ENCODE measurements at places on chromosomes 3 and 15.

GRCh38 chr15:65641768-65642475 is 20.2 kb downstream of the SLC24A1 start:
- DNase-seq = no peak

DNA sequence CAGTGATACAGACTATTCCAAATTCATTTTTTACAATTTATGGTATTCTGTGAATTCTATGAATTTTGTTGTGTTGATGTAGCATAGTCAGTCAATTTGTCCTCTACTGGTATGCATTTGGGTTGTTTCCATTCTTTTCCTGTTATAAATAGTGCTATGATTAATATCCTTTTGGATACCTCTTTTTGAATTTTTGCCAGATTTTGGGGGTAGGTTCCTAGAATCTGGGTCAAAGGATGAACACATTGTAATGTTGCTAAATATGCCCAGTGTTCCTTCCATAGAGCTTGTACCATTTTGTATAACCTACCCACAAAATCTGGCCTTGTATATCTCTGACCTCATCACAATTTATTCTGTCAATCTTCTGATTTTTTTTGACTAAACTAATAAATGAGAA is 44.4 kb upstream of the C3orf38 start:
- DNase-seq = no peak

DNA sequence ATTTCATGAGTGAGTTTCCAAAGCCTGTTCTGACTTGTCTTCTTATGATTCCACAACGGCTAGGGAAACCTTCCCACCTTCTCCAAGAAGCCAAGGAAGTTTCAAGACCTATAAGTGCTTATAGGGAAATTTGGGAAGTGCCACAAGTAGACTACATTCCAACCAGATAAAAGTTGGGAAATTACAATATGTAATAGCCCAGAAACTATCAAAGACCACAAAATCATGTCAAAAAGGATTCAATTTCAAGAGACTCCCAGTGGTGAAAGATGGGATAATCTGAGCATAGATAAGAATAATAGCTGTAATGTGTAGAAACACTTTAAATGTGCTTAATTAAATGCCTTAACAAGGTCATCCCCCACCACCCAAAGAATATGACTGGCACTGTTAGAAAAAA is 169.2 kb upstream of the SLC2A2 start:
- DNase-seq = no peak

DNA sequence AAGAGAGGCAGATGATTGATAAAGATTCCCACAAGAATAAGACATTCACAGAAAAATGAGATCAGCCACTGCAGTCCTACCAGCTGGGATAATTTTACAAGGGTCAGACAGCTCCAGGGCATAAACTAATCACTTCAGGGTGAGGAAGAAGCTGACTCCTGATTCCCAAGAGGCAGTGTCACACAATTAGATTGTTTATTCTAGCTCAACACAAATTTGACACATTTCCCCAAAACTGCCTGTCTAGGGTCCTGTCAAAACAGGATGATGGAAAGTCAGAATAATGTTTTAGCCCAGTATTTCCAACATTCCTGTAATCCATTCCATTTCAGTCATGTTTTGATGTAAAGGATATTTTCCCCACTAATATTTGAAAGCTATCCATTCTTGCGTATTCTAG is 110.8 kb downstream of the TNIK start:
- DNase-seq = no peak

DNA sequence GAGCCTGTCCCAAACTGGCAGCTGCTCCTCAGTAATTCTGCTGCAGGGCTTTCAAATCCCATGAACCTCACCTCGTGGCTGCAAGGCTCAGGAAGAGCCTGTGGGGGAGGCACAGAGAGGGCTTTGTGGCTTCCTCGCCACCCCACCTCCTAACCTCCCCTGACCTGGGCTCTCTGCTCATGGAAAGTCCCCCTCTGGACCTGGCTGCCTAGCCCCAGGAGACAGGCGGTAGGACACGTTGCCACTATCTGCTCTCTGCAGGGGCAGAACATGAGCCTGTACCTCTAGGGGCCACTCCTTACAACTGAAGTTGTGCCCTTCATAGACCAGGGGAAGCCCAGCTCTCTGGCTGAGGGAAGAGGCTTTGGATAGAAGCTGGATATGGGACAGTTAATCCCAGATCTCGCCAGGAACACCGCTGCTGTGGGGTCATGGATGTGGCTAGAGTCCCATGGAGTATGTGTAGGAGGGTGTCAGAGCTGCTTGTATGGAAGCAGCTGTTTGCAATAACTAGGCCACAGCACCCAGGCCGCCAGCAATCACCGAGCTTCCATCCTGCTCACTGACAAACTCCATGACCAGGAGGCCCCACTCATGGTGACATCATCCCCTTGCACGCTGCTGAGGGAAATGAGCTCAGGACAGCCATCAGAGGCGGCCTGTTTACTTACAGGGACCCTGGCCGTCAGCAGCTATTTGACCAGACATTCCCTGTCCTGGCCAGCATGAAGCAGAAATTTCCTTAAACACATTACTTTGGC is 34.0 kb upstream of the CILP start:
- DNase-seq = no peak

DNA sequence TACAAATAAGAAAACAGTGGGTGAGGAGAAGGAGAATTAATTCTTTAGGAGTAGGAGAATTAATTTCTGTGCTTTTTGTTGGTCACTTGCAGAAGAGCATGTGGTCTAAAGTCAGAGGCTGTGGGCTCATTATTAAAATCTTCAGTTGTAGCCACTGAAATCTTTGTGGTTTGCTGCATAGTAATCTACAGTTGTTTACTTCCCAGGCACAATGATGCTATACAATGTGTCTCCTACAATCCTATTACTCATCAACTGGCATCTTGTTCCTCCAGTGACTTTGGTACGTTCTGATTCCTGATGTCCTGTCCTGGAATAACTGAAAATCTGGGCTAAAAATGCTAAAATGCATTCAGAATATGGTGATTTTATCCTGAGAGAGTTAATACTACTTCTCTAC is 21.0 kb downstream of the IFT122 start:
- DNase-seq = no peak

GRCh38 chr15:73781038-73781925 is 28.1 kb upstream of the INSYN1 start:
- no peak for DNase-seq

- no peak for DNase-seq
Measured at GRCh38 chr15:78641102-78641748, at the start of gene CHRNB4. TSS of gene CHRNB4 (minus strand) at chr15:78641210. CDS start at chr15:78641133, 77 bp downstream.

DNA sequence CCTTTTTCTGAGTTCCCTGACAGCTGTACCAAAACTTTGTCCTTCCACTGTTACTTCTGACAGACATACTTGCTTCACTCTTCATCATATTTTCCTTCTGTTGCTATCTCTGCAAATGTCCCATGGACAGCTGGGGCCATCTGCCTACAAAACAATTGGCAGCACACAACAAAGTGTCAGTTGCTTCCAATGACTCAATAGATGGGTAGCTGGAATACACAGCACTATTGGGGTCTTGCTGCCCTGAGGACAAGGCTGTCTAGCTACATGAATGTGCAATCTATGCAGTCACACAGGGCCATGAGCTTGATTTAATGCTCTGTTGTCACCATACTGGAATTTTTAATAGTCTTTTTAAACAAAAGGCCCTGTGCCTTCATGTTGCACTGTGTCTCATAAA is 192.8 kb downstream of the DTWD1 start:
- no peak for DNase-seq

GRCh38 chr15:43370310-43370974 is 401 bp downstream of the ZSCAN29 start:
- peak; percentile 42 for DNase-seq

DNA sequence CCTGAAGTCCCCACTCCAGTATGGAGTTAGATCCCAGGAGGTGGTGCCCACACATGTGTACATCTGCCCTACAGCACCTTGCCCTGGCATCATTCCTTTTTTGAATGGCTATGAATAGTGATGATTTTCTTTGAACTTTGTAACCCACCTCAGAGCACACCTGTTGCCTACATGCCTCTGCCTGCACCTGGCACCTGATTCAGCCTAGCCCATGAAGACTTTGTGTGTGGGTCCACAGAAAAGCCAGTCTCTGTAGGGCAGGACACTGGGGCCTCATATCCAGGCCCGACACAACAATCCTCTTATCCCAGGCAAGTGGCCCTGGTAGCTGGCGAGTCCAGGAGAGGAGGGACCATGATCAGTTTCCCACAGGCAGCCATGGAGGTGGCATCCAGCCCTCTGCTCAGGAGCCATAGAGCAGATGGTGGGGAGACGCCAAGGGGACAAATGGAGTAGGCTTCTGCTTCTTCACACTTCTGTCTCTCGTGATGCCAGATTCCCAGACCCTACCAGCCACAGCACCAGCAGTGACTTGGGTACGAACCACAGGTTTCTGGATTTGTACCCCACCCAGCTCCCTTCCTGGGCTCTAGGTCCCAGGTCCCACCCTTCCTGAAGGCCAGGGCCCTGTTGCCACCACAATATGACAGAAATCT is 230.7 kb downstream of the UACA start:
- DNase-seq = no peak

DNA sequence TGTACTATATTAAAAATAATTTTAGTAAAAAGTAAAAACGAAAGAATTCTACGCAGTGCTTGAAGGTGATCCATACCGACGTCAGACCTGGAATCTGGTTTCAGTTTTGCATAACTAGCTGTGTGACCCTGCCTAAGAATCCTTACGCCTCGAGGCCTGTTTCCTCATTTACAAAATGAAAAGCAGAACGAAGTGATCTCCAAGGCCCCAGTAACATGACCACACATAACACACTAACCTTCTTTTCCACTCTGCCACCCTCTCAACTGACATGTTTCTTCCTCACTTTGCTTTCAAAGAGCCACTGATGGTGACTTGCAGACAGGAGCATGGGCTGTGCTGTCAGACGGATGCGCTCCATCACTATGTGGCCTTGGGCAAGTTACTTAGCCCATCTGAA is 4.8 kb downstream of the MESD start:
- DNase-seq = no peak

DNA sequence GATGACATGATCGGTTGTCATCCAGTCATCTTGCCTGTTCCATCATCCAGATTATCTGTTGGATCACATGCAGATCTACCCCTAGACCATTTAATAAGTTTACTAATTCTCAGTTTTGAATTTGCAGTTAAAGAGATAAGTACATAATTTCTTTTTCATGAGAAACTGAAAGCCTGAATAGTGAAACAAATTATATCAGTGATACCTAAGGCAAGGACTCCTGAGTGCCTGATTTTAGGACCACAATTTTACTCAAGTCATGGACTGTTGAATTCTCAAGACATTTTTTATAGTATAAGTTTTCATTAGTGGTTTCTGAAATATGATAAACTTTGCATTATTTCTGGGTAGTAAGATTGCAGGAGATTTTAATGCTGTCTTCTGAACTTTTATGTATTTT is 13.2 kb downstream of the SIDT1 start:
- DNase-seq = no peak

GRCh38 chr3:132014105-132014504 is 20.7 kb downstream of the CPNE4 start:
- DNase-seq = no peak

- DNase-seq = no peak
Measured at GRCh38 chr3:39294446-39295183, 14.8 kb upstream of the CX3CR1 start.

- DNase-seq = no peak
Measured at GRCh38 chr15:73596174-73596573, 37.0 kb downstream of the NPTN start.

DNA sequence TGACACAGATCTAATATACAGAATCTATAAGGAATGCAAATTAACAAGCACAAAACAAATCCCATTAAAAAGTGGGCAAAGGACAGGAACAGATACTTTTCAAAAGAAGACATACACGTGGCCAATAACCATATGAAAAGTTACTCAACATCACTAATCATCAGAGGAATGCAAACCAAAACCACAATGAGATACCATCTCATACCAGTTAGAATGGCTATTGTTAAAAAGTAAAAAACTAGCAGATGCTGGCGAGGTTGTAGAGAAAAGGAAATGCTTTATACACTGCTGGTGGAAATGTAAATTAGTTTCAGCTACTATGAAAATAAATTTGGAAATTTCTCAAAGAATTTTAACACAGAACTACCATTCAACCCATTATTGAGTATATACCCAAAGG is 50.7 kb downstream of the ADAMTS17 start:
- DNase-seq = no peak

DNA sequence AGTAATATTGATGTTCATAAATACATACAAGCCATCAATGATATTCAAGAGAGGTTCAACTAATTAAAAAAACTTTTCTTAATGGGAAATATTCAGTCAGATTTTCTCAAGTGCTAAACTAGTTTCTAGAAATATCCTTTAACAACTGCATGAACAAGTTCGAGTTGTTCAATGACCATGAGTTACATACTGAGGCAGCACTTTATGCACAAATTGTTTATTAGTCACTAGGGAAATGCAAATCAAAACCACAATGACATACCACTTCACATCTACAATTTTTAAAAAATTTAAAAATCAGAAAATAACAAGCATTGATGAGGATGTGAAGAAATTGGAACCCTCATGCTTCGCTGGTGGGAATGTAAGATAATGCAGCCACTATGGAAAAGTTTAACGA is 62.4 kb downstream of the RAD18 start:
- DNase-seq = no peak

GRCh38 chr3:30315447-30315846 is 291.0 kb upstream of the TGFBR2 start:
- DNase-seq = no peak

- DNase-seq = no peak
Measured at GRCh38 chr3:130929804-130930203, 35.9 kb downstream of the ATP2C1 start.

DNA sequence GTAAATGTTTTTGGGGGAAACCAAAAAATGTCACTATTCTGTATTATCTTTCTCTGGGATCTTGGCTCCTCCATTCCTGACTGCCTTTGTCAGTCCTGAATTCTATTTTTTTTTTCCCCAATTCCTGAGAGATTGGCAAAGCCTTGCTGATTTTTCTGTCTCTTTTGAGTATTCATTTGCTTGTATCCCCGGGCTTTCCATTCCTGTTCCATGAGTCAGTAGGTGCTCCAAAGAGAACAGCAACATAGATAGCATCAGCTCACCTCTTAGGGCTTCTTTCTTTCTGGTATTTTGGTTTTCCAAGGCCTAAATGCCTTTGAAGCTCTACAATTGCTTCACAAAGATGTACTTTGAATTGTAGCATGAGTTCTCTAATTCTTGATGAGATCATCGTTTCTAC is 271.7 kb upstream of the LRRC3B start:
- DNase-seq = no peak

GRCh38 chr15:42002333-42002732 is 18.5 kb downstream of the PLA2G4E start:
- DNase-seq = no peak

DNA sequence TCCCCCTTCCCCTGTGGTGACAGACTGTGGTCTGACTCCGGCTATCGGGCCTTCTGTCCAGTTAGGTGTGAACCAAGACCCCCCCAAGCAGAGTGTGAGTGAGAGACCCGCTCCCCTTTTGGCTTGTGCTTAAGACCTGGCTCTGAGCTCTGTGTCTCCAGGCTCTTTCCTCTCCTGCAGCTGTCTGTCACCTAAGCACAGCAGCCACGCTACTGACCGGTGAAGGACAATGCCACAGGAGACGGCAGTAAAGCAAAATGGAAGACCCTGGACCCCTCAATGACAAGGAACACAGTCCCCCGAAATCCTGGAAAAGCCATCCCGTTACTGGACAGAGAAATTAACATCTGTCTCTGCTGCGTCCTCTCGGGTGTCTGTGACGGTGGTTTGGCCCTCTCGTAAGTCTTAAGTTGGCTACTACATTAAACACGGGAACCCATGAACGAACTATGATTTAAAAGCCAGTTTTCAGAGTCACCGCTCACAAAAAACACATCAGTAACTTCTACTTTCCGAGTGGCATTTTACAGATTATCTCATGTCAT is 53.7 kb downstream of the CHSY1 start:
- no peak for DNase-seq

Data from substantia nigra (tissue), 51 donors.